ENCODE measurements at places on chromosomes 5 and 9.

DNA sequence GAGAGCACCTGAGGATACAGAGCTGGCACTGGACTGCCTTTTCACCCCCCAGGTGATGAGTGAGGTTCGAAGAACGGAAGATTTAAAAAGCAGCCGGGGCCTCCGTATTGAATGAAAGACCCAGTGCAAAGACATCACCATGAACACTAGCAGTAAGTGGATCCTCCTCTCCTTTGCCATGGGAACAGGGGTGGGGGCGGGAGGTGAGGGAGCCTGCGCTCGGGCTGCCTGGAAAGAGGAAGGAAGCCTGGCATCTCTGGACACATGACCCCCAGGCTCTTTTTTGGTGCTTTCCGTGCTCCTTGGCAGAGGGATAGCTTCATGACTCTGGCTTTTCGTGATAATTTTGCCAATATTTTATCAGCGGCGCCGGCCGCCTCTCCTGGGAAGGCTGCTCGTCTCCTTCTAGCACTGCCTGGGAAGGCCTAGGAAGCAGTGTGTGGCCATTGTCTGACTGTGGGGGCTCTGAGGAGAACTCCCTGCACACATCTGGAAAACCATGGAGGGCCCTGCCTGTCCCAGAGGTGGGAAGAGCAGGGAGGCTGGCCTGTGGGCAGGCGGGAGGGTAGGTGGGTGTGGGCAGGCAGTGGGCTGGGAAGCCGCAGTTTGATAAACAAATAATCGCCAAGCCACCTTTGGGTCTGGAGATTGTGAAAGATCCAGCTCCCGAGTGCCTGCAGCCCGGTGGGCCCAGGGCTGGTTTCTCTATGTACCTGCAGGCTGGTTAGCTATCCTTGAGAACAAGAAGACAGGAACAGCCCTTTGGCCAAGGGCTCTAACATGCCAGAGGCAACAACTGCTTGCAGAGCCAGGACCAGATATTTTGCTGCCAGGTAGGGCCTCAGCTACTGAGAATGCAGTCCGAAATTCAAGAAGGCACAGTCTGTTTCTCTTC lies 911 bp downstream of the ABLIM3 start:
- no peak for DNase-seq

DNA sequence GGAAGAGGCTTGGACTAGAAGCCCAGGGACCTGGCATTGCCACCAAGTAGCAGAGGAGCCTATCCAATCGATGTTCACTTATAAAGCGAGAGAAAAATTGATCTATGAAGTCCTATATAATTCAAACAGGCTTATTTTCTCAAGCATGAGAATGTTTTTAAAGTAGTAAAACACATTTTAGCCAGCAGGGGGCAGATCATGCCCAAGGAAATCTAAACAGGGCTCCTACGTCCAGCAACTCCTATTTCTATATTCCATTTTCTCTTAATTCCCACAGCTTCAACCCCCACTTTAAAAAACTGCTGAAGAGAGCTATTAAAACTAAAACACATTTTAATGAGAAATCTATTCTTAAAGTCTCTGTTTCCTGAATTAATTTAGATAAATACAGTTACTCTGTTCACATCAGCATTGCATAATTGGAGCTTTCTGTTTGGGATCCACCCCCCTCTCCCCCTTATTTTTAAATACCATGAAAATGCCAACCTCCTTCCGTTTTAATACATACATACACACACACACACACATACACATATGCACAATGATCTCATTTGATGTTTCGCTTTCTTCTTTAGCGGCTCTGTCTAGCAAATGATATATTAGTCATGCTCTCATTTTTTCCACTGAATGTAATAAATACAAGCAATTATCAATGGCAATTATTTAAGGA lies 144.9 kb downstream of the MYO10 start:
- DNase-seq, result peak; percentile 48

DNA sequence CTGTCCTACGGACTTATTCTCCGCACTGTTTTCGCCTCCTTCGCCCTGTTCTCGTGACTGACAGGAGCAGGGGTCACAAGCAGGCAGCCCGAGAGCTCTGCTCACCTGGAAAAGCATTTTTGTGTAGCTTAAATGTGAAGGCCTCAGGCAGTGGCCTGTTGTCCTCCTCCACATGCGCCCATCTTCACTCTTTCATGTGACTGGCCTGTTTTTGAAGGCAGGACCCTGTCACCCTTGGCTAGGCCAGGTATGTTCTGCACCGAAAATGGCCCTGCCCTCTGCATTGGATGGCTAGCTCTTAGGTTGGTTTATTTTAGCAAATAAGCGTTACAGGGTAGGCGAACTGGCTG lies 614 bp upstream of the CPLANE1 start:
- DNase-seq, result no peak

- DNase-seq, result peak; percentile 60
These were observed 723 bp downstream of the SNX18 start for GRCh38 chr5:54518146-54518817.

GRCh38 chr5:66875315-66875714 lies 279.1 kb downstream of the MAST4 start:
- no peak for DNase-seq

DNA sequence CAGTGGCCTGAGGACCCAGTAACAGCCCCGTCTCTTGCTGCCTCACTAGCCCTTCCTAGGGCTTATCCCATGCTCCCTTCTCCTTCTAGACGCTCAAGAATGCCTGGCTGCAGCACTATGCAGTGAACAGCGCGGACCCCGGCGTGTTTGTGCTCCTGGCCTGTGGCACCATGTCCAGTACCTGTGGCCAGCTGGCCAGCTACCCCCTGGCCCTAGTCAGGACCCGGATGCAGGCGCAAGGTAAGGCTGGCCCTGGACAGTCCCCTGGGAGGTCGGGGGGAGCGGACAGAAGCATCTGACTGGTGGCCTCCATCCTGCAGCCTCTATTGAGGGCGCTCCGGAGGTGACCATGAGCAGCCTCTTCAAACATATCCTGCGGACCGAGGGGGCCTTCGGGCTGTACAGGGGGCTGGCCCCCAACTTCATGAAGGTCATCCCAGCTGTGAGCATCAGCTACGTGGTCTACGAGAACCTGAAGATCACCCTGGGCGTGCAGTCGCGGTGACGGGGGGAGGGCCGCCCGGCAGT lies 20.5 kb downstream of the PTGES2 start:
- no peak for DNase-seq

GRCh38 chr5:59547731-59548130 lies 345.8 kb downstream of the PDE4D start:
- DNase-seq, result no peak

GRCh38 chr5:36908544-36909260 lies 32.1 kb downstream of the NIPBL start:
- no peak for DNase-seq

- DNase-seq, result no peak
These were observed 37.9 kb downstream of the GLRA1 start for GRCh38 chr5:151886546-151887275.

DNA sequence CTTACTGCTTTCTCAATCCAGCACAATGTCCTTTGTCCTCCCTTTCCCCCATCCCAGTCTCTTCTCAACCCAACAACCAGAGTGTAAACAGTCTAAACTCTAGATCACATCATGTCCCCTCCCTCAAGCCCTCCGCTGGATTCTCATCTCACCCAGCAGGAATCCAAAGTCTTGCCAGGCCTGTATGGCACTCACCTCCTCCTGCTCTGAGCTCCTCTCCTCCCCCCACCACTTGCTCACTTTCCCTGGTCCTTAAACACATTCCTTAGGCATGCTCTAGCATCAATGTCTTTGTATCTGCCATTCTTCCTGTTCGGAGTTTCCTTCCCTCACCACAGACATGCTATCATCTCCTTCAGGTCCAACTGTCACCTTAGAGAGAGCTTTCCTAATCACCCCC lies 78.8 kb downstream of the NIPSNAP3B start:
- DNase-seq, result no peak

DNA sequence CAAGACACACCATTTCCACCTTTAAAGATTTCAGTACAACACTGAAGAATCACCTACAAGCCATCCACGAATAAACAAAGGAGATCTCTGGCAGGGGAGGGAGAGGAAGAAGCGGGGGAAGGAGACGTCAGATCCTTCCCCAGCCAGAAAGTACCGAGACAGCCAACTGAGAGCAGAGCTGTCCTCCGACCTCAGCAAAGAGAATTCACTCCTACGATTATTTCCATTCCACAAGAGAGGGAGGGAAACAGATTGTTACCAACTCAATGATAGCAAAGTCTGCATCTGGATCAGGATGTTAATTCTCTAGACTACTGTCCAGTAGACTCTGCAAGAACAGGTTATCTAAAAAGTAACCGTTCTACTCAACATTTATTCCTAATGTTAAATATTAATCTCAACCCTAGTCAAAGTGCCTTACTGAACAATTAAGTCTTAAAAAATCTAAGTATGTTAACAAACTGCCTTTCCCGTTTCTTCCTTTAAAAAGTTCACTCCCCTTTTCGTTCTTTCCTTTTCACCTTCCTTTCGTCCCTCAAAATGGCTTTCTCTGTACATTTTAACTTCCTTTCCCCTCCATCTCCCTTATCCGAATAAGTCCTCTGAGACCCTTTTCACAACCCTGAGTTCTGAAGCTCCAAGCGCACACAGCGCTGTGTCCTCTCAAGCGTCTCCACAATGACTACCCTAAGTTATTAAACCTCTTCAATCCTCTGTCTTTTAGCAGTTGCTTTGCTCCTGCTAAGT lies 1.4 kb downstream of the CHD1 start:
- peak; percentile 22 for DNase-seq

- DNase-seq, result no peak
These were observed 33.6 kb downstream of the WWC1 start for GRCh38 chr5:168324859-168325630.

- no peak for DNase-seq
These were observed 85.3 kb upstream of the ADRB2 start for GRCh38 chr5:148740966-148741742.

Data from nucleus accumbens (tissue), 56 donors.